ENCODE measurements at places on chromosomes 3 and 15.

GRCh38 chr15:40695469-40695890 is 506 bp downstream of the RAD51 start:
- no peak for DNase-seq

DNA sequence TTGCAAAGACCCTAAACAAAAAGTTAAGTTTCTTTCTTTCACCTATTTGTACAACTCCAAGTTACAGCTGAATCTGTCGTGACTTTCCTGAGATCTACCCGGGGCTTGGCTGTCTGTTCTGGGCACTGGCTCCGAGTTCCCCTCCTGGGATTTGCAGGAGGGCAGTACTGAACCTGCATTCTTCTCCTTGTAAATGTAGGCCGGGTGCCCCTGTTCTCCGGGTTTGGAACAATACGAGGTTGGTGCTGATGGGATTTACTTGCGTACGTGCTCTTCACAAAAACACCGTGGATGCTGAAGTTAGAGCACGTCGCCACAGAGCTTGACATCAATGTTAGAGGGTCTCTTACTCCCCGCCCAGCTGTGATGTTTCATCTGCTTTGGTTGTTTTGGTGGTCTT is 48.1 kb downstream of the KLHL25 start:
- DNase-seq: no peak

DNA sequence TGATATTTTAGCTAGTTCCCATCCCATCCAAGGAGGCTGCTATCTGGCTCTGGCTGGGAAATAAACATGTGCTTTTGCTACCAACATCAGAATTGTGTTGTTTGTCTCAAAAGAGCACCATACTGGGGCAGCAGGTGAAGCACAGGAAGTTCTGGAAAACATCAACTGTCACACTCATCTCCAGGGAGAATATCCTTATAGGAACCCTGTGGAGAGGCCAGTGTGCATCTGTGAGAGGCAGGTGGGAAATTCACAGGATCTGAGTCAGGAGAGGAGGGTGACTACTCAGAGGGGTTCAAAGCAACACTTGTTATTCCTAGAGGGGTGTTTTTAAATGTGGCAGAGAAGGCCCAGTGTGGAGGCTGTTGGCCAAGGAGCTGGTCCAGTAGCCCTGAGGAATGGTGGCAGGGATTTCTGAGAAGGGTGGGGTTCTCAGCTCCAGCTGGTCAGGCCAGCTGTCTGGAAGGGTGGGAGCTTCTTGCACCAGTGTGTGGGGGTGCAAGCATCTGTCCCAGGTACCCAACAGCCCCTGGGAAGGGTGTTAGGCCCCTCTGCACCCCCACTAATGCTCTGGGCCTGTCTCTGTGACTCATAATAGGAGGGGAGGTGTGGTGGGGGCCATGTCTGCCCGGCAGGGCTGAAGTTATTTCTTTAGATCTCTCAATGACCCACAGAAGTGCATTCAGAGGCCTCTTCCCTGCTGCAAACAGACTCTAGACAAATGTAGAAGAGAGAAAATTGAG is 28.7 kb downstream of the RPSA start:
- DNase-seq: no peak

GRCh38 chr15:64738226-64739095 is 36.9 kb downstream of the RBPMS2 start:
- no peak for DNase-seq

DNA sequence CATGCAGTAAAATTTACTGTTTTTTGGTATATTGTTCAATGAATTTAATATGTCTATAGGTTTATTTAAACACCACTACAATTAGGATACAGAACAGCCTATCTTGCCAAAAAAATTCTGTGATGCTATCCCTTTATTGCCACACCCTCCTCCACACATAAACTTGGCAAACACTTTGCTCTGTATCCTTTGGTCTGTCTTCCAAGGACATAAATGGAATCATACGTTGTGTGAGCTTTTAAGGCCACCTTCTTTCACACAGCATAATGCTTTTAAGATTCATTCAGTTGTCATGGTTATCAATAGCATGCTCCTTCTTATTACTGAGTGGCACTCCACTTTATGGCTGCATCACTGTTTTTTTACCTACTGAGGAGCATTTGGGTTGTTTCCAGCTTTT is 71.5 kb downstream of the CERS3 start:
- no peak for DNase-seq

DNA sequence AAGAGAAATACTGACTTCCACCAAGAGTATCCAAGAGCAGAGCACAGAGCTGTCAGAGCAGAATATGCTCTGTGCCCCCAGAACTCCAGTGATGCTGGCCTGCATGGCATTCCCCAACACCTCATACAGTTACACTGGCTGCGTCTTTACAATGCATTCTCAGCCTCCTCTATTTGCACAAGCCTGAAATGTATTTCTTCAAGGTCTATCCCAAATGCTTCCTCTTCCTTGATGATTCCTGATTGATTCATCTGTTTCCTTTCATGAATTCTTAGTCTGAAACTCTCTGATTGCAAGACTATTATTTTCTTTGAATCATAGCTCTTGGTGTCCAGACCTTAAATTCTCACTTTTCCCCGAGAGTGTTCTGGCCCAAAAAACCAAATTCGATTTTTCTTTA is 664.7 kb downstream of the MECOM start:
- DNase-seq: no peak

- no peak for DNase-seq
These were observed 208.7 kb upstream of the CDIN1 start for GRCh38 chr15:36370731-36371112.

- no peak for DNase-seq
These were observed 531 bp upstream of the BLOC1S6 start for GRCh38 chr15:45586601-45587094.

DNA sequence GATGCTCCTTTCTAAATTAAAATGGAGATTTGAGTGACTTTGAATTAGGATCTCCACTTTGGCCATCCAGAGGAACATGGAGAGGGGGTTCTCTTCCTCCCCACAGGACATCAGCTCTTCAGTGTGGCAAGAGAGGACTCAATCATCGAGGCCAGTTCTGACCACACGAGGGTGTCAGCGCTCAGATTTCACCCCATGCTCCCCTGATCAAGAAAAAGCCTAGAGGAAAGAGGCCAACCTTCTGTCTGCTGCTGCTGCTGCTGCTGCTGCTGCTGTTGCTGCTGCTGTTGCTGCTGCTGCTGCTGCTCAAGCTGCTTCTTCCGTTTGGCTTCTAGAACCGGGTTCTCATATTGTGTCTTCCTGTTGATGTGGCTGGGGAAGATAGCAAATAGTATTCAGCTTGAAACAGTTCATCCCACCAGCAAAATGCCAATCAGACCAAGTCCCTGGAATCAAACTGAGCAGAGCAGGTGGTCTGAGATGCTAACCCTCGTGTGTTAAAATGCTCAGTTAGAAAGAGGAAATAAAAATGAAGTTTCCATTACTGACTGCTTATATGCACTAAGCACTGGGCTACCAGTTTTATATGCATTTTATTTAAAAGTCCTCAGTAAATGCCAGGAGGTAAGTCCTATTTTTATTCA is 599.0 kb downstream of the MAGI1 start:
- no peak for DNase-seq

DNA sequence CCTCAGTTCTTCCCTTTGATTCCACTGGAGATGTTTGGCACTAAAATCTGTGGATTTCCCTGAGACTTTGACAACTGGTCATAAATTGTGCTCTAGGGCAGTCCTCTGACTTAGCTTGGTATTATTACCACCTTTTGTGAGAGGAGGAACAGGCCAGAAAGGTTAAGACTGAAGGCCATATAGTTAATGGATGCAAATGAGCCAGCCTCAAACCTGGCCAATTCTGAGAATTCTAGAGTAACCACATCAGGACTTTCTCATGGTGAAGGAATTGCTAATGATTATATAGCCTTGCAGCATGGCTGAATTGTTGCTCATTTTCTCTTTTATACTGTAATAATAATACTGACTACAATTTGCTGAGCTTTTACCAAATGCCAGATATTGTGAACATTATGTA is 162.5 kb downstream of the CADPS start:
- DNase-seq: no peak

DNA sequence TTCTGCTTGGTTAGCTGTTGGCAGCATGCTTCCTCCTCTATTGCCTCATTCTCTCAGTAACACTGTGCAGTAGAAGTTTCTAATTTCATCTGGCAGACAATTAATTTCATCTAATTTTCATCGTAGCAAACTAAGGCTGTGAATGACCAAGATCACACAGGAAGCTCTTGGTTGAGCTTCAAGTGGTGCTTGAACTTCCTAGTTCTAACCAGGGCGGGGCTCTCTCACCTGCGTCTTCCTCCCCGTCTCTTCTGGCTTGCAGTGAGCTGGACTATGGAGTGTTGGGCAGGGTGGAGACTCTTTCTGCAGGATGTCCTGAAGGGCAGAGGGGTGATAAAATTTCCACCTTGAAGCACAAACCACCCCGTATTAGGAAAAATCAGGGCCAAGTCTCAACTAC is 2.0 kb upstream of the IL16 start:
- DNase-seq: no peak
